ENCODE measurements at places on chromosomes 12 and 14.

GRCh38 chr14:22291406-22291805 is 297.6 kb downstream of the DAD1 start:
- DNase-seq = no peak

- DNase-seq = no peak
These were observed 81.9 kb upstream of the ANO2 start for GRCh38 chr12:6026998-6027397.

DNA sequence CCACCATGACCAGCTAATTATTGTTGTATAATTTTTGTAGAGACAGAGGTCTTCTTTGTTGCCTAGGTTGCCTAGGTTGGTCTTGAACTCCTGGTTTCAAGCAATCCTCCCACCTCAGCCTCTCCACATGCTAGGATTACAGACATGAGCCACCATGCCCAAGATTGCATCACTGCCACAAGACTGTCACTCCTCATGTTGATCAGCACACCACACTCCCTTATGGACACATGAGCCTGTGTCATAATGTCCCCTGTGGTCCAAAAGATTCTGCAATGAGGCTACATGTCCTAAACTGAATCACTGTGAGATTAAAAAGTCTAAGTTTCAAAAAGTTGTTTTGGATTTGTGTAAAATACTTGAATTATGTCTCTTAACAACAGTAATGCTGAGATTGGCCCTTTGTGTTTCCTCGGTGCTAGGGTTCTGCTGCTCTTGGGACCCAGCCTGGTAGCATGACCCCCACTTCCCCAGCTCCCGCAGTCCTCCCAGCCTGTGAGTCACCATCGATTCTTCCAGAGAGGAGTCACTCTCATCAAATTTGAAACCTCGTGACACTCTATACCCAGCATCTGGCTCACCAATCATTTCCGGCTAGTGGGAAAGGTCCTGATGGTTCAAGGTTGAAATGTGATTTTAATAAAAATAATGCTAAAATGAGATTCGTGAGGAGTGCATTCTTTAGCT is 890.9 kb downstream of the VRK1 start:
- DNase-seq = no peak

- no peak for DNase-seq
These were observed 126.1 kb upstream of the PRMT8 start for GRCh38 chr12:3364661-3365462.

GRCh38 chr14:97164021-97164420 is 366.8 kb downstream of the VRK1 start:
- DNase-seq = no peak

DNA sequence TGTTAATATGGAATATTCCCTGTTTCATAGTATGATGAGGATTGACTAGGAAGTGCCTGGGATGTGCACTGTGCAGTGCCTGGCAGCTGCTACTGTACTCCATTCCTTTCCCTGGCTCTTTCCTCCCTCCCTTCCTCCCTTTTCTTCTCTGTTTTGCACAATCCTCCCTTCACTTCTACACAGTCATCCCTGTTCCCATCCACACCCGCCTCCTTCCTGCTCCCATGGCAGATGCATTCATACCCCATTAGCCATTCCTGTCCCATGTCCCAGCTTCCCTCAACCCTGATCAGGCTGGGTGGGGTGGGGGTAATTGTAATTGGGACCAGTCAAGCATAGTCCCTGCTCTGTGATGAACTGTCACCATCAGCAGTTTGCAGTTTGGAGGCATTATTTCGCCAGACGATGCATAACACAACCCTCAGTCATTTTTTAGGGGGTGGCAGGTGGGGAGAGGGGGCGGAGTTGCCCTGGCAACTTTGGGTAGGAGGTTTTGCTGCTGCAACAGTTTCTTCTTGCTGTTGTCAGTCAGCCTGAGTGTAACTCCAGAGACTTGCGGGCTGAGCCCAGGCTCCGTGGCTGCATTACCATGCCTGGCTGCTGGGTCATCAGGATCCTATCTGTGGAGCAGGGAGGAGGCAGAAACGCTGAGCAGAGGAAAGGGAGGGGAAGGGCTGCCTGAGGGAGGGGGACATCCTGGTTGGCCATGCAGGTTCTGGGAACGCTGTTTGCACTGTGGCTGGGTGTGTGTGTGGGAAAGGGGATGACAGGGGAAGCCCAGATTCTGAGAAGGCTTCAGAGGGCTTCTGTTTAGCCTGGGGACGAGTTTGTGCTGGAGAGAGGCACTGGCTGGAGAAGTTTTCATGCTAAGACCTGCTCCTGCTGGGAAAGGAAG is 4.1 kb upstream of the KRT84 start:
- no peak for DNase-seq

DNA sequence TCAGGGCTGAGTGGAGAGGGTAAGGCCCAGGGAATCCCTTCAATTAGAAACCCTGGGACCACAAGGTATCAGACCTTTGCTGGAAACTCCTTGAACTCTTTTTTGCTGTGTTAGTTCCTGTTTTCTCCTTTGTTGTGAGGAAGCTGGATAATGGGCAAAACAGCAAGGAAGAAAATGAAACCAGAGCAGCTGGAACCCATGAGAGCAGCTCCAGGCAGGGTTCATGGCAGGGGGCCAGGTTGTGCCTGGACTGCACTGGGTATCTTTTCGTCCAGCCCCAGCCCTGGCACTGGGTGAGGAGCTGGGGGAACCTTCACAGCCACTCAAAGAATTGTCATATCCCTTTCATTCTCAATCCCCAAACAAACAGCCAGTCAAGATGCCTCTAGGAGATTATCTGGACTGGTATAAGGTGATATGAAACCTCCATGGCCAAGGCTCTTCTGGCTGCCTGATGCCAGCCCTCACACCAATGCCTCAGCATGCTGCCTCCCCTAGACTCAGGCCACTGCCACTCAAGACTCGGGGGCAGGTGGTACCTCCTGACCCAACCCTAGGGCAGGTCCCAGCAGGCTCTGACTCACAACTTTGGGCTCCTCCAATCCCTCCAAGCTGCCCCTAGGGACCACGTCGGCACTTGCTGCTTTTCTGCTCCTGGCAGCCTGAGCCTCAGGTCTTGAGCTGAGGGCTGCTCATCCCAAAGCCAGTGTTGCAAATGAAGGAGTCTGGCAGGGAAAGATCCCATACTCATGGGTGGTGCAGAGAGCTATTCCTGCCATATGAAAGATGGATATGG is 16.5 kb downstream of the FAM186B start:
- DNase-seq = no peak

GRCh38 chr12:105562199-105562971 is 231.9 kb downstream of the C12orf75 start:
- no peak for DNase-seq

DNA sequence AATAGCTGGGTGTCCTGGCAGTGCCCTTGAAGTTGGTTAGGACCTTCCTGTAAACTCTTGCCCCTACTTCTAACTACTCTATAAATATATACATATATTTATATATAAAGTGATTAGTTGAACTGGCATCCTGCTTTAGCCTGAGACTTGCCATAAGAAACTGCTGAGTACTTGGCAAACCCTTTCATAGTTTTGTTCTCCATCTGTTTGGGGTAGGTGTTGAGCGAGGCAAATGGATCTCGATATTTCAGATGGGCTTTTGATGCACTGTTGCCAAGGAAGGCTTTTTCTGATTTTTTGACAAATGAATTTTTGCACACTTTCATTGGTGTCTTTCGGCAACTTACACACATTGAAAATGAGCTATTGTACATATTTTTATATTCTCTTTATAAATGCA is 10.4 kb downstream of the CALM1 start:
- no peak for DNase-seq

GRCh38 chr12:68641138-68641537 is 30.4 kb downstream of the RAP1B start:
- DNase-seq = no peak

DNA sequence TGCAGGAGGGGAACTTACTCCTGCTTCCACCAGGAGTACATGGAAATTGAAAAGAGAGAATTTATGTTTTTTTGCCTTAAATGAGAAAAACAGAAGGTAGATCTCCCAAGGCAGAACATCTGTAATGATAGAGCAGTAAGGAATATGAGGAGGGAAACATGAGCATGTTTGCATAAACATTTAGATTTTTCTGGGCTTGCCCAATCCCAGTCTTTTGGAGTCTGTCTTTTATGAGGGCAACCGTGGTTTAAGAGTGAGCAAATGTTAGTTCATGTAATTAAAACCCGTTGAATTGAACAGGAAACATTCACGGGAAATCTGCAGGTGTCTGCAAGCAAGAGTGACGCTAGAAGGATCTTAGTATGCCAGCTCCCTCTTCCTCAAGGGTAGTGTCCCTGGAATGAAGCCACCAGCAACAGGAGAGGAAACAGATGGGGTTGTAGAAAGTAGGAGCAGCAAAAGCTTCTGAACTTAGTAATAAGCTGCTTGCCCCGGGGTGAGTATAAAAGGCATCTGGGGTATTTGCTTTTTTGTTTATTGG is 79.3 kb downstream of the ARF6 start:
- DNase-seq = no peak

DNA sequence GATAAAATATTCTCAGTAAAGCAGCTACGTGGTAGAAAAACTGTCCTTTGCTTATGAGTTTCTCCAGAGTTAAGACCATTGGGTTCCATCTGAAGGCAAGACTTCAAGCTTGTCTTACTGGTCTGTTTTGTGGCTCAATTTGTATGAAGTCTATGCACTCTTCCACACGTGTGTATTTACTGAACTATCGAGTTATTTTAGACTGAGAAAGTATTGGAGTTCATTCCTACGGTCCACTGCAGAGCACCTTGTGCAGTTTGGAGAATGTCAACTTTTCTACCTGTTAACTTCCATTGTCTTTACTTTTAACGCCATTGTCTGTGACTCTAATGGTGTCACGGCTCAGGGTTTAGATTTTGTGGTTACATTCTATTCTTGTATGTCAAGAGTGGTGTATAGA is 3.7 kb downstream of the HIF1A start:
- DNase-seq = no peak

GRCh38 chr14:29734732-29735131 is 192.9 kb downstream of the PRKD1 start:
- no peak for DNase-seq

- no peak for DNase-seq
These were observed 46.1 kb downstream of the KIF26A start for GRCh38 chr14:104184506-104184905.

DNA sequence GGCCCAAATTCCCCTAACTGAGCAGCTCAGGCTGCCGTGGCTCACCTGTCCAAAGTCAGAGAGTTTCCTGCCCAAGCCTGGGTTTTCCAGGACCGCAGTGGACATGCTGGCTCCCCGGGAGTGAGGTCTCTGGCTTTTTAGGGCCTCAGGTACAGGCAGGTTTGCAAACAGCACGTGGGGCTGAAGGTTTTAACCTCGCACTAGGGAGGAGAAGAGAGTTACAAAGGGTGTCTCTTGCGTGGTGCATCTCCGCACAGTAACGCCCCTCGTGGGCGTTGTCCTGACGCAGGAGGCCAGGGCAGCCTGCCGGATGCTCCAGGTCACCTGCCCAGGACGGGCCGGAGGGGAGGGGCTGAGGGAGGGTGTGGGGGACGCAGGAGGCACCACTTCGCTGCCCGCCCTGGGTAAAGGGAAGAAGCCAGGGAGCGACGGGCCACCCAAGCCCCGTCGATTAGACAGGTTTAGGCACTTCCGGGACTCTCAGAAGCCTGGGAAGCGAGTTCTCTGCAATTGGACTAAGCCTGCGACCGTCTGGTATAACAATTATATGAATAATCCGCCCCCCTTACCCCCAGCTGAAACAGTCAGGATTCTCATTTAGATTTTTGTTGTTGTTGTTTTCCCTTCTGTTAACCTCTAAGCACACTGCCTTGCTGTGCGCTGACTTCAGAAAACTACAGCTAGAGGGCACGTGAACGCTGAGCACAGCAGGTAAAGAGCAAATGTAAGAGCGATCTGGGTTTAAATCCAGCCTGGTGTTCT is at the start of gene PAH:
Gene PAH (minus strand): TSS at position 219 of the 762 bp plus-strand sequence. CDS start 114 bp downstream, at position 105.
- DNase-seq = no peak

GRCh38 chr14:71566276-71566675 is 366.0 kb upstream of the RGS6 start:
- DNase-seq = no peak

DNA sequence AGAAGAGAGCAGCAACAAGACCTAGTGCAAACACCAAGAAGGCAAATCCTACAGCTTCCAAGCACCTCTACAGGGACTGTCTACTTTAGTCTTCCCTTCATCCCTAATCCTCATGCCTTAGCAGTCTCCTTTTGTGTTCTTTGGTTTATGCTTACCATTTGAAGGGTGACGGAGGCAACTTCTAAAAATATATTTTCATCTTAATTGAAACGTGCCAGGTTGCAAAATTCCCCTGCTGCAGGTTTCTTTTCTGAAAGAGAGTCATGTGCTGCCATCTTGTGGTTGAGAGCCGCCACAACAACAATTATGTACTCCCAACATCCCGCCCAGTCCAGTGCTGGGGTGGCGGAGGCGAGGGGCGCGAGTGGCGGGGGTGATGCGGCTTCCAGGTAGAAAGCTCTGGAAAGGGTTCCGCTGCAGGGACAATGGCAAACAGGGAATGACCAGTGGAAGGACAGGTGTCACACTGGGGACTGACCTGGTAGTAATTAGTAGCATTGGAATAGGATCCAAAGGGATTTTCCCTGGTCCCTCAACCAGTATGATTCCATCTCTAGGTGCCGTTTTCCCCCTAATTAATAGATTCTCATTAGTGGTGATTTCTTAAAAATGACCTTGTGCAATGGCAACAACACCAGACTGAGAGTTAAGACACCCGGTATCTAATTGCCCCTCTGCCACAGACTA is 80.3 kb upstream of the GNG2 start:
- peak; percentile 0 for DNase-seq

DNA sequence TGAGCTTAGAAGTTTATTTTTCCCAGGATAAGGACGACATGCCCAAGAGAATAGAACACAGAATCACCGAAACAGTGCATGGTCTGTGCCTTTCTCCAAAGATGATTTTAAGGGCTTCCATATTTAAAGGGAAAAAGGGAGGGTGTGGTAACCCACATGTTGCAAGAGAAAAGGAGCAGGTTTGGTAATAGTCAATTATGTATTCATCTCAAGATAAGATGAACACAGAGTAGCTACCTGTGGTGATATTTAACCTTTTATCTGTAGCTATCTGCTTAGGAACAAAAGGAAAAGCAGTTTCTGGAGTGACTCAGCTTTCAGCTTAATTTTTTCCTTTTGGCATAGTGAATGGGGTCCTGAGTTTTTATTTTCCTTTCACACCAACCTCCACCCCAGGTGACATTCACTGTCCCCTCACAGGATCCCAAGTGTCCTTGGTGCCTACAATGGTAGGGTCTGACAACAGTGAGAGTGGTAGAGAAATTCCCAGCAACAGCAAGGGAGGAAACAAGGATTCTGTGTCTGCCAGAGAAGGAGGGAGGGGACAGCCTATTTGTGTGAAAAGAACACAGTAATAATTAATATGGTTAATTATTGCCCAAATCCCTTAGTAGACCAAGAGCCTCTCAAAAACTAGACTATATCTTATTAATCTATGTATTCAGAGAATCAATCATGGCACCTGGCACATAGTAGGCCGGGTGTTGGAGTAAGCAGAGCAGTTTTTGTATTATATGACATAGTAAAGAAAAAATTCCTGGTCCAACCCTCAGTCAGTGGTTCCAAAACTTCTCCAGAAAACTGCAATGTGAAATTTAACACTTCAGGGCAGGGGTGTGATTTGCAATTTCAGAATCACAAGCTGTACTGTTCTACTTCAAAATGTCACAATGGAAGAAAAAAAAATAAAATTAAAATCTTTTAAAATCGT is 154.5 kb downstream of the PHLDA1 start:
- no peak for DNase-seq

GRCh38 chr12:104953323-104953722 is 4.8 kb downstream of the SLC41A2 start:
- DNase-seq = no peak

Measured in NCI-H1048 (cell line).